ENCODE measurements at places on chromosomes 3 and 15.

DNA sequence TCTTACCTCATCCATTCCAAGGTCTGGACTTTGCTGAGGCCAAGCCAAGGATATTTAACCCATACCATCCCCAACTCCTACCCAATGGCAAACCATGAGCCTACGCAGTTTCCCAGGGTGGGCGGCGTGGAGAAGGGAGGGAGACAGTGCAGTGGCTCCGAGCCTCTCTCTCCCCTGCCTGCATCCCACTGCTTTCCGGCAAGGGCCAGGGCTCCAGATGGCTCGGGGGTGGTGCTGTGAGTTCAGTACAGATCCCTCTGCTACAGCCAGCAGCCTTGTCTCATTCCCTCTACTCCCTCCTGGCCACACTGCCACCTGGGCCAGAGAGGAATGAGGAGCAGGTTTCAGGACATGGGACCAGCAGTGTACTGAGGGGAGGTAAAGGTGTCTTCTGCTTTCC lies 44.3 kb upstream of the APEH start:
- no peak for DNase-seq

DNA sequence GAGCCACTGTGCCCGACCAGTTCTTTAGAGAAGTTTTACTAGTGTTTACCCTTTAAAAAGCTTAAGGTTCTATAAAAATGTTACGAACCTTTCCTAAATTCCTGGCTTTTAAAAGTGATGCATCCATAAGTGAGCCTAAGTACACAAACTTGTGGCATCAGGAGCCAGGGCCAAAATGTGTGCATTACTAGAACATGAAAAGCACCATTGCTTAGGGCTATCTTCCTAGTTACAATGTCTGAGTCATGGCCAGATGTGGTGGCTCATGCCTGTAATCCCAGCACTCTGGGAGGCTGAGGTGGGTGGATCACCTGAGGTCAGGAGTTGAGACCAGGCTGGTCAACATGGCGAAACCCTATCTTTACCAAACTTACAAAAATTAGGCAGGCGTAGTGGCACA lies 39.9 kb downstream of the LEO1 start:
- no peak for DNase-seq

- DNase-seq = peak; percentile 34
These were observed 611 bp upstream of the LINGO1 start for GRCh38 chr15:77633134-77633912.

DNA sequence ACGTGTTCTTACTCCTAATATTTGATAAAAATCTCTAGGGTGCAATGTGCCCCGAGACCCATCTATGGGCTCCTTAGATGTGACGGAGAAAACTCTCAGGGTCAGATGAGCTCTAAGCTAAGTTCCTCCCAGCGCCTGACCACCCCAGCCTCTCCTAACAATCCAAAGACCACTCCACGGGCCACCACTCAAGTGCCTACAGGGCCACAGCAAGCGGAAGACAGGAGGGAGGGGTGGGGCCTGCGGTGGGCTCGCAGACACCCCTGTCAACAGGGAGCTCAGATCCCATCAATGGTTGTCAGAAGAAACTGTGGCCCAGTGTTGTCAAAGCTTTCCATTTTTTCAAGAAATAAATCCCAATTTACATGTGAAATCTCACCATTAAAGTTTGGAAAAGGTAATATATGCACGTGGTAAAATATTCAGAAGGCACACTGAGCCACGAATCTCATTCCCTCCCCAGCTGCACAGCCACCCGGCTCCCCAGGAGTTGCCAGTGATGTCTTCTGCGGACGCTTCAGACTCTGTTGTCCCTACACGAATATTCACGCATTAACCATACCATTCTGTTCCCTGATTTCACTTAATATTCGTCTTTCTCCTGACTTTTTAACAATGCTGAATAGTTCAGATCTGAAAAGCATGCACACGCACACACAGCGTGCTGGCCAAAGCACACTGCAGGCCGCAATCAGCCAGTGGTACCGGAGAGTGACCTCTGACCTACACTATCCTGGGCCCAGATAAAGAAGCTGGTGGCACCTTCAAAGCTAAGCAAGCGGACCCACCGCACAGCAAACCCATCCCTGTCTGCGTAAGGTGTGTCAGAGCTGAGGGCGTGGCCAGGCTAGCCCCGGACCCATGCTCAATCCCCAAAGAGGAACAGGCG lies 19.1 kb downstream of the TNK2 start:
- DNase-seq = no peak

GRCh38 chr3:21229426-21230135 lies 521.4 kb downstream of the ZNF385D start:
- no peak for DNase-seq

- no peak for DNase-seq
These were observed 27.8 kb downstream of the ARHGEF3 start for GRCh38 chr3:56773986-56774385.

DNA sequence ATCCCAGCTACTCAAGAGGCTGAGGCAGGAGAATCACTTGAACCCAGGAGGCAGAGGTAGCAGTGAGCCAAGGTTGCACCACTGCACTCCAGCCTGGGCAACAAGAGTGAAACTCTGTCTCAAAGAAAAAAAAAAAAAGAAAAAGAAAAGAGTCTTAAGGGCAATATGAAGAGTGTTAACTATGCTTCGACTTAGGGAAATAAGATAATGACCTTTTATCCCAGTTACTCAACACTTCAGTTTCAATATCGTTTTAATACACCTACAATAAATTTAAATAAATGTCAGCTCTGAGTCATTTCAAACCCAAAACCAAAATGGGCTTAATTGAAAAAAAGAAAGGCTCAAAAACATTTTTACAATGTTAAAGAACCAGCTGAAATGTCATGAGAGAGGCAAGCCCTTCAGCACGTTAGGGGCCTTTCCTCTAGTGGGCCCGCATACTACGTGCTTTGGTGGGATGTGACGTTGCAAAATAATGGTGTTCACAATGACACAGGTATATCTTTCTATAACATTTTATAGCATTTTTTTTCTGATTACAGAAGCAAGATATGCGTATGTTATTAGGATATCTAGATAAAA lies 15.3 kb downstream of the FYCO1 start:
- DNase-seq = no peak

DNA sequence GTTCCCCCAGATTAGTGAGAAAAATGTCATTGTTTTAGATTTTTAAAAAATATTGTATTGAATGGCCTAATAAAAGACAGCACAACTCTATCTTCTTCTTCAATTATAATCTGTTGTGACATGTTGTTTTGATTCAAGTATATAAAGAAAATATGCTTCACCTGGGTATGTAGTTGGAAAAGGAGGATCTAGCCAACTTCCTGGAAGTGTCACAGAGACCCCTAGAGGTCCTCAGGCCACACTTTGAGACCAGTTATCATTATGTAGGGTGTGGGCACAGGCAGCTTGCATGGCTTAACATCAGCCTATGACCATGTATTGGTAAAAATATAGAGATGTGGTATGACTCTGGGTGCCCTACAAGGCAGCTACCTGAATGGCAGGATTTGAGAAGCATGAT lies 14.7 kb upstream of the RYR3 start:
- no peak for DNase-seq

DNA sequence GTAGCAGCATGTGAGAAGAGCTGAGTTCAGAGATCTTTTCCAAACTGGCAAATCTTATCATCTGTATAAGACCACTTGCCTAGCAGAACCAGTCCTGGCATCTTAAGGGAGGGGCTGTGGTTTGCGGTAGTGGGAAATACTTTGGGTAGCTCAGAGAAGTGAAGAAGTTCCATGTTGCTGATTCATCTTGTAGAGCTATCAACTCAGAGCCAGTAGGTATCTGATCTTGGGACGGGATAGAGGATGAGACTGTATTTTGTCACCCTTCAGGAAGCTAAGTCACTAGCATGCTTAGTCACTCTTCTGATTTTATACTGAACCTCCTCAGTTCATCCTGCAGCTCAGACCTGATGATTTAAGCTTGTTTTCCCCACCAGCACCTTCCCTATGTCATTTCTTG lies 211.4 kb downstream of the NR1D2 start:
- no peak for DNase-seq

DNA sequence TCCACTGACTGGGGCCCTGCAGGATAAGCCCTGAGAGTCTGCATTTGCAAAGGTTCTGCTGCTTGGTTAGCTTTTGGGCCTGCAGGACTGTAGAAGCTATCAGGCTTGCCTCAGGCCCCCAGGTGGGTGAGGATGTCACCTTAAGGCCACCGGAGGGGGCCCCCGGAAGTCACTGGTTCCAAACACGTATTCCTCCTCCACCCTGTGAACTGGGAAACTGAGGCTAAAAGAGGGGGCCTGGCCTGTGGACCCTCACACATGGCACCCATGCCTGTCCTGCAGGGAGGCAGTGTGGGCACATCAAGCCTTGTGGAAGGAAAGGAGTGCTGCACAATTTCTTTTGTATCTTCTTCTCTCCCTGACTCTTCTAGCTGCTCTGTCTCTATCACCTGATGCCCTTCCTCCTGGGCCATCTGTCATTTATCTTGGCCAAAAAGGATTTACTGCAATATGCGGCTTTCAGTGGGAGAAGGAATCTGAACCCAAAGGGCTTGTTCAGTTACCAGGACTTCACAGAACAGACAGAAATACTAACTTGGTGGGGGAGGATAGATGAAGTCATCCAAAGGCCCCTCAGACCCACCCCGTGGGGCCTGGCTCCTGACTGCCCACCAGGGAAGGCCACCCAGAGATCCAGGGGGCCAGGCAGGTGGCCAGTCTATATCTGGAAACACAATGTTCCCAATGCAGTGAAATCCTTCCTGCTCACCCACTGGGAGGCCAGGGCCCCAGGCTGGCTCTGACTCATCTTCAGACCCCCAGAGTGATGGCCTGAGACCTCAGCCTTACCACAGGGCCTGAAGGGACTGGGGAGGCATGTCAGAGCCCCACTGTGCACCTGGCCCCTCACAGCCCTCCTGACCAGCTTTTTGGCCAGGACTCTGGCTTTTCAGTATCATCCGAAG lies 18.3 kb downstream of the UBAP1L start:
- DNase-seq = no peak

GRCh38 chr15:65306551-65306950 lies 2.1 kb downstream of the RNU5B-1 start:
- no peak for DNase-seq

DNA sequence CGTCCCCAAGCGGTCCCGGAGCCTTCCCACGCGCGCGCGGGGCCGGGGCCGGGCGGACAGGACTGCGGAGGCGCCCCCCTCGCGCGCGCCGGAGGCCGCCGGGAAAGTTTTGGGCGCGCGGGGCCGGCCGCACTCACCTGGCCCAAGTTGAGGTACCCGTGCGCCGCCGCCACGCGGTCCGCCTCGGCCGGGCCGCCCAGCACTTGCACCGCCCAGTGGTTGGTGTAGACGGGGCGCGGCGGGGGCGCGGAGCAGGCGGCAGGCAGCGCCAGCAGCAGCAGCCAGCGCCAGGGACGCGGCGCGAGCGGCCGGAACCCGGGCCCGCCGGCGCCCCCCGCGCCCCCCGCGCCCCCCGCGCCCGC lies 289 bp downstream of the PCSK6 start:
- DNase-seq = no peak

DNA sequence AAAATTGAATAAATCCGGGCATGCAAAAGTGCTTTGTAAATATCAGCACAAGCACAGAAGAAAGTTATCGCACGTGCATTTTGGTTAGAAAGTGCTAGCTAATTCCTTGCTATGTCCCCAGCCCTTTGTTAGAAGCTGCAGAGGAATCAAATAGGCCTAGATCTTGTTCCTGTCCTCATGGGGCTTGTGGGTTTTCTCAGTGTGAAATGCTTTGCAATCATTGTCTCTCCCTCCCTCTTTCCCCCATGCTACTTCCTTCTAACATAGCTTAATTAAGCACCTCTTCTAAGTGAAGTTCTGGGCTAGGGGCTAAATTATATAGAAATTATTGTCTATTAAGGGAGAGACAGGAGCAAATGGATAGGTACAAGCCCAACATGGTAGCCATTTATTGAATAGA lies 271.7 kb downstream of the RPLP1 start:
- DNase-seq = no peak

GRCh38 chr15:90512981-90513380 lies 16.7 kb upstream of the CRTC3 start:
- DNase-seq = no peak

GRCh38 chr3:157156837-157157635 lies 2.9 kb downstream of the CCNL1 start:
- no peak for DNase-seq

DNA sequence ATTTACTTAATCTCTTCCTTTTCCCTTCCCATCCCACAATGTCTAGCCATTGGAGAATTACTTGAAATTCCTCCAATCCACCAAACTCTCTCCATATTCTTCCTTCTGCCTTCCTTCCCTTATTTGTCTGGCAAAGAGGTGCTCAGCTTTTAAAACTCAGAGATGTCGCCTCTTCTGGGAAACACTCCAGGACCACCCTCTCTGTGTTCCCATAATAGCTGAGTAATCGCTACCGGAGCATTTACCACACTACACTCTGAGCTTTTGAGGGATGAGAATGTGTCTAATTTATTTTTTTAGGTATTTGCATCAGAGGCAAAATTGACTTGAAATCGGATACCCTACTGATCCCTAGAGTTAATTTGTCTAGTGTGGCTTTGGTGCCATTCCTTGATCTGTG lies 245.7 kb upstream of the TPRG1 start:
- DNase-seq = no peak

- no peak for DNase-seq
These were observed 716.9 kb downstream of the AGBL1 start for GRCh38 chr15:86796521-86796920.

- no peak for DNase-seq
These were observed 39.7 kb downstream of the BCHE start for GRCh38 chr3:165797551-165797950.

DNA sequence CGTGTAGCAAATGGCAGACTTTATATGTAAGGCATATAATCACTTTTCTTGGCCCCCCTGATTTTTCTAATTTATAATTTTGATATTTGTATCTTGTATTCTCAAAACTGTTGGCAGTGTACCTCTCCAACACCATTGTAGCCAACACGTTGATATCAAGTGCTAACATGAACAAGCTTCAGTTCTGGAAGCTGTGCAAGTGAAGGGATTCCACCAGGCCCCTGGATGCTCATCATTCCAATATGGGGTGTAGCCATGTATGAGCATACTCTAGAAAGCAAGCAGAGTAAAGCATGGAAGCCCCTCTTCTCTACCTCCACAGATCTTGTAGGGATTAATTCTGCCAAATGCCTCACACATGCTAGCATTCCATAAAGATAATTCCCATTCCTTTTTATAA lies 211.3 kb downstream of the MYRIP start:
- DNase-seq = no peak

DNA sequence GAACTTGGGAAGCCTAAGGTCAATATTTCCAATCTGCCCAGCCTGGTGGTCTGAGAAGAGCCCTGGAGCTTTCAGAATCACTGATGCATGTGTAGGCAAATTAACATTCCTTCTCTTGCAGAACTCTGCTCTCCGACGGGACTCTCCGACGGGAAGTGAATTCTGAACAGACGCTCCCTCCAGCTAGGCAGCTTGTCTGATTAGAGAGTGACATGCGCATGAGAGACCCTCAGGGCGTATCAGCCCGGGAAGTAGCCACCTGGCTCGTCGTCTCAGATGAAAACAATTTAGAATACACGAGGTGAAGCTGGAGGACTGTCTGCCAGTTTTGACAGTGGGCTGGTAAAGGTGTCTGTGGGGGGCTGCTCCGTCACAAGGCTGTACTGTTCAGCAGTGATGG lies 103.1 kb downstream of the DGKG start:
- no peak for DNase-seq

- no peak for DNase-seq
These were observed 51.8 kb upstream of the PLXND1 start for GRCh38 chr3:129658110-129658843.
